ENCODE measurements at places on chromosomes 7 and 10. TPM values are rescaled to one million over a fixed set of nuclear protein-coding genes. Genes with fewer than 3 reads are reported as not detected.

DNA sequence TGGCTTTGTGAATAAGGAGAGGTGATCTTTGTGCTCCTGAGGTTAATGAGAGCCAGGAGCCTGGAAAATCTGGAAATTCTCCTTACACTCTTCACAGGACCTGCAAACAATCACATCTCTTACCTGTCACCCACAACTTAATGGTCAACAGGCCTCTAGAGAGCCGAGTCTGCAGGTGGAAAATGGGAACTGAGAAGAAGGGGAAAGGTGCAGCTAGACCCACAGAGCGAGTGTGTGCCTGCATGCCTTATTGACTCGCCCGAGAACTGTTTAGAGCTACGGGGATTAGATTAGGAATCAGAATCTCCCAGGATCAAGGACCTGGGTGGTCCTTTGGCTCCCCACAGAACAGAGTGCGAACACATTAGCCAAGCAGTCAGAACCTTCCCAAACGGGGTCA, 329.6 kb downstream of the PTEN start:
- H3K36me3 ChIP-seq, result peaks cover 12% of the 10 kb centered on the region
- H3K4me3 ChIP-seq, result no peak overlapping the region
- no peak for DNase-seq
- H3K27me3 ChIP-seq, result peaks cover 4% of the 10 kb centered on the region
- peaks cover 30% of the 10 kb centered on the region for H3K4me1 ChIP-seq

Gene BICC1
- not detected for total RNA-seq

Gene NANOS1
- 0.19 TPM for total RNA-seq

Gene CFAP69
- not detected for total RNA-seq

Gene UCN3
- total RNA-seq, result not detected

Measured in activated CD4-positive, alpha-beta T cell treated with anti-CD3 and anti-CD28 coated beads, Interleukin-2, amount 10 ng/mL, durations not matched to agents 7 days and 5 days (primary cell).